ENCODE measurements at places on chromosomes 5 and 9.
A peak's percentile ranks its signal among the peaks of the same experiment; 100 is the strongest.

- DNase-seq = no peak
Measured at GRCh38 chr9:794386-794785, 47.1 kb upstream of the DMRT1 start.

DNA sequence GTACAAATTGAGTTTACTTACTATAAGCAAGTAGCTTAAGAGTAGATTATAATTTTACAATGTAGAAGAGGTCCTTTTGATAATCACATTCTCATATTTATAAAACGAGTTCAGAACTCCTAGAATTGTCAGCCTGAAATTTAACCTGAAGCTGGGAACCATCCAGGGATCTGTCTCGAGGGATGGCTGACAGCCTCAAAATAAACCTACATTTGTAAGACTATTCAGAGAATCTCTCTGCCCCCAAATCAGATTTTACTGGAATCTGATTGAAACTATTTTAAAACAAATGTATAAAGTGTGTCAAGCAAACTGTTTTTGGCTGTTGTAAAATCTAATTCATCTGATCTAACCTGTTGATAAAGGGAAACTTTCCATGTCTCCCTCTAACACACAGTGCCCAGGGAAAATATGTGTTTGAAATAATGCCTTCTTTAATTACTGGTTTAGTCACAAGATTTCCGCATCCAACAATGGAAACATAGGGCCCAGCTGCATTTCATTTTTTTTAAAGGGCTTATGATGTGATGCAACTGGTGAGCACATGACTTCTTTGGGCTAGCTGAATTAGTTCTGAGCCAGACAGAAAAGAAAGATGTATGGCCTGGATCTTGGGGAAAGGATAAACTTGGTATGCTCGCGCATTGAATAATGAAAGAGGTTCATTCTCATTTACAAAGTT, 30.3 kb downstream of the SLC25A46 start:
- no peak for DNase-seq

DNA sequence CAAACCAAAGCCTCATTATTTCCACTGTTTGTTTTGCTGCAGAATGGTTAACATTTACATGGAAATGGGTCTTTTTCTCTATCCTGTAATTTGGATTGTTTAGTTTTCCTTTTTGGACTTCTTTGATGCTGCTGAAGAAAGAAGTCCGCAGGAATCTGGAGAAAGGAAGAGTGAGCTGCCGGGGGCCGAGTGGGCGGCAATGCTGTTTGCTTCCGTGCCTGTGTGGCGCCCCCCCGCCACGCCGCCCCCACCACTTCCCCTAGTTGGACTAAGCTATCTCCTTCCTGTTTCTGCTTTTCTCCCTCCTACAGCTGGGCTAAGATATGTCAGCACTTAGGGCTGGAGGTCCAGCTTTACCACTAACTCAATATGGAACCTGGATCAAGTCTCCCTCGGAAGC, 39.7 kb downstream of the ACTL7B start:
- no peak for DNase-seq

- DNase-seq = no peak
Measured at GRCh38 chr9:12903316-12903715, 128.5 kb downstream of the LURAP1L start.

- DNase-seq = no peak
Measured at GRCh38 chr9:124562328-124562727, 55.1 kb upstream of the NR5A1 start.

DNA sequence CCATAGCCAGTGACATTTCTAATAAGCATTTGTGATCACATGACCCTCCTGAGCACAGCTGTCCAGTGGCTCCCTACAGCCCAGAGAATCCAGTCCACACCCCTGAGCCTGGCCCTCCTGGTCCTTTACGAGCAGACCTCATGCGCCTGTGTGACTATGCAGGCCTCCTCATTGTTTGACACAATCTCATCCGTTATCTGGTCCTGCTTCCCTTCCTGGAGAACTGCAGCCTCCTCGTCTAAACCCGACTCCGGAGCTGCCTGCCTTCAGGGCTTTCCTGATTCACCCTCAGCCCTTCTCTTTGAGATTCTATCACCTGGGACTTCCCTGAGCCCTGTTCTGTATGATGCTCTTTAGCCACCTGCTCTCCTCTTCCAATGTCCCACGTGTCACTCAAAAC, 79.7 kb downstream of the GPR21 start:
- DNase-seq = no peak

GRCh38 chr9:88694625-88695024, 159.6 kb downstream of the NXNL2 start:
- no peak for DNase-seq

- no peak for DNase-seq
Measured at GRCh38 chr9:93052791-93053540, 5.5 kb upstream of the SUSD3 start.

DNA sequence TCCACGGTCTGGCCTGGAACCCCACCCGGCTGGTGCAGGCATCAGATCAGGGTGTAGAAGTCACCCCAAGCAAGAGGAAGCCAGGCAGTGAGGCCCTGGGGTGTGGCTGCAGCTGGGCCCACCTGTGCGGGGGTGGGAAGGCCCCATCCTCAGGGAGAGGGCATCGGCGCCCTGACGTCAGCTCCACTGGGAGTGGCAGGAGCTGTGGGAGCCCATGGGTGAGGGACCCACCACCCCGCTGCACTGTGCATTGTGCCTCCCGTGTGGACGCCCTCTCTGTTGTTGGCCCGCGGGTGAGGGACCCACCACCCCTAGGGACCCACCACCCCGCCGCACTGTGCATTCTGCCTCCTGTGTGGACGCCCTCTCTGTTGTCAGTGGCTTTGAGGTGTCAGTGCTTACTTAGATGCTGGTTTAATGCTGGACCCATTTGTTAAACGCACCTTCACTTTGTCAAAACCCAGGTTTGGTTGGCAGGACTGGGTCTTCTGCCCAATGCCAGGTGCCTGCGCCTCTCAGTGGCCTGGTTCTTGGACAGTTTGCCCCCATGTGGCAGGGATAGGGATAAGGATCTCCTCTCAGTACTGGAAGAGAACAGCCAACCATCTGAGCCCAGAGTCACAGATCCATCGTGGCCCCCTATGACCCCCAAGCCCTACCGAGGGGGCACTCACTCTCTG, 6.9 kb upstream of the EXOC3 start:
- DNase-seq = no peak

- no peak for DNase-seq
Measured at GRCh38 chr9:81804306-81804705, 115.0 kb upstream of the TLE1 start.

DNA sequence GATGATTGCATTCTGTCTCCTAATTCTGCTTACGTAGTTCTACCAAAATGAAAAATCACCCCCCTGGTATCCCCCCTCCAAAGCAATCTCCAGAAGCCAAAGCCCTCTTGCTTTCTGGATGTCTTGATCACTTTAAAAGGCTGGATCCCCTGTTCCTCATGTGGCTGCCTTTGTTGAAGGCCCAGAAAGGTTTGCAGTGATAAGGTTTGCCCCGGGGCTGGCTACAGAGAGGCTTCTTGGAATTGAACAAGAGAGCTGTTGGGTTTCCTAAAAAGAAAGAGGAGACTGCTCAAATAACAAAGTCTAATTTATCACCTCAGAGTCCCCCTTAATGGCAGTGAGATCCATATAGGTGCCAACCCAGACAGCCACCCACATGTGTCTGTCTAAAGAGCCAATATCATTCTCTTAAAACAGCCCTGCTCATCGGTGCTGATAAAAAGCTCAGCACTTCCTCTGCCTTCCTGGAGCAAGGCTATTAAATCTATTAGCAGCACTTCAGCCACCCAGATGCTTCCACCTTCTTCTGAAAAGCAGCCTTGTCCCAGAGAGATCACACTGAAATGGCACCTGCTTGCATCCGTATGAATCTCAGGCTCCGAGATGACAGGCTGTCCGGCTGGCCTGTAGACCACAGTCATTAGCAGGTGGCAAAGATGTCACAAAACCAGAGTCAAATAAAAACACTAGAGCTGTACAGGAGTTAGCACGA, 70.9 kb downstream of the TEX10 start:
- DNase-seq = no peak

DNA sequence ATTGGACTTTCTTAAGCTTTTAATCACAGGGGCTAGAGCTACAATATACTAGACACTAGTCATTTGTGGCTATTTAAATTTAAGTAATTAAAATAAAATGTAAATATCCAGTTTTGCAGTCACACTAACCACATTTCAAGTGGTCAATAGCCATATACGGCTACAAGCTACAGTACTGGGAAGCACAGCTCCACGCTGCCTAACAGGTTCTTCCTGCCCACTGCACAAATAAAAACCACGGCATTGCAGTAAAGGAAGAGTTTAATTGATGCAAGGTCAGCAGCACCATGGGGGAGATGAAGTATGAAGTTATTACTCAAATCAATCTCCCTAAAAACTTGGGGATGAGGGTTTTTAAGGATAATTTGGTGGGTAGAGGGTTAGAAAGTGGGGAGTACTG, 134.1 kb downstream of the LURAP1L start:
- no peak for DNase-seq

- peak; percentile 15 for DNase-seq
Measured at GRCh38 chr9:14316602-14317300, 2.8 kb upstream of the NFIB start.

GRCh38 chr9:86529496-86530275, 175.5 kb upstream of the TUT7 start:
- DNase-seq = no peak

GRCh38 chr5:135139381-135140134, 105.5 kb upstream of the PITX1 start:
- no peak for DNase-seq

DNA sequence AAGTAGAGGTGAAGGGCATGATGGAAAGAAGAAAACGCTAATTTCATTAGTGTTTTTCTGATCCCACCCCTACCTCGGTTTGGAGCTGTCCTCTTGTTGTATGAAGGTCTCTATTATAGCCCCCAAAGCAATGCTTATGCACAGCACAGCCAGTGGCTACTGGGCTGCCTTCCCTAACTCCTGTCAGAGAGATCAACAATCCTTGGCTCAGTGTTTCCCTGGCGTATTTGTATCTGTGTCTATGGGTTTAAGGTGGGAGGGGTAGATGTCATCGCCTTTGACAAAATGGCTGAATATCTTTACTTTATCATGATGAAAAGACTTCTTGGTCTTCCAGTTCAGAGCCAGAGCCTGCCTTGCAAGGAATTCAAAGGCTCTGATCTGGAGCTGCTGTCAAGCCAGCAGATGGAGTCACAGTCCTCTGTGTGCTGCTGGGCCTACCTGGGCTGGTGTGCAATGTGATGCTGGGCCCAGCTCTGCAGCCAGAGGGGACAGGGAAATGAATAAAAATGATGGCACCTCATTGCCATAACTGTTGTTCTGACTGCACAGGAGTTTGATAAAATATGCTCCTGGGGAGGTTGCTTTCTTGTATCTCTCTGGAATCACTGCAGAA, 20.1 kb upstream of the HSPA9 start:
- DNase-seq = peak; percentile 18

- no peak for DNase-seq
Measured at GRCh38 chr9:128218172-128218517, 15.0 kb downstream of the DNM1 start.

- DNase-seq = no peak
Measured at GRCh38 chr5:53041071-53041692, 52.0 kb downstream of the ITGA2 start.

DNA sequence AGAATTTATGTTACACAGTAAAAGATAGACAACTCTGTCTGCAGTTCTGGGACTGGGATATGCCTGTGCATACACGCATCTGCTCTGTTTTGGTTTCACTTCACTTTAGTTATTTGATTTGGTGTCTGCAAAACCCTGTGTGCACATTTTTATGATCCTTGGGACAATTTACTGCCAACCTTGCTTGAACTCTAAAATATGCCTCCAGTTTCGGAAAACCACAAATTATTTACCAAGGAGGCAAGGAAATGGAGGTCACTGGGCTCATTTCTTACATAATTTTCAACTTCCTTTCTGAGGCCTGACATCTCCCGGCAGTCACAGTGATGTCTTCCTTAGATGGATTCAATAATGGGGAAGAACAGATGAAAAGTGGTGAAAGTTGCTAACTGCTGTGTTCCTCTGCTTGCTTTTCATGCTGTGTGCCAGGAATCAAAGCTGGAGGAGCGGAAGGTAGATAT, 61.2 kb upstream of the TAF11L2 start:
- no peak for DNase-seq

- DNase-seq = no peak
Measured at GRCh38 chr5:166505544-166505943, 1785.9 kb upstream of the WWC1 start.

DNA sequence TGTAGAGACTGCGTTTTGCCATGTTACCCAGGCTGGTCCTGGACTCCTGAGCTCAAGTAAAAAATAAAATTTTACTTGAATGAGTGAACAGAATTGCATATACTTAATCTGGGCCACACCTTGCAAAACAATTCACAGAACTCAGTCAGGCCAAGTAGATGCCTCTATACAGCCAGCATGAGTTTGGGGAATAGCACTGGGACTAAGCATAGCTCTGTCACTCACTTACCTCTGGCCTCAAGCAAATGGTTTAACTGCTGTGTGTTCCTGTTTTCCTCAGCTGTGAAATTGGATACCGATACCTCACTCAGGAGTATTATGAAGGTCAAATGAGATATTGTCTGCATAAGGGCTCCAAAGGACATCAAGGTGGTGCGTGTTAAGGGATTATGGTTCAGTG, 10.9 kb upstream of the FRMPD1 start:
- no peak for DNase-seq

GRCh38 chr5:143248822-143249579, 154.5 kb downstream of the NR3C1 start:
- DNase-seq = no peak

GRCh38 chr5:75059912-75060545, 7.7 kb upstream of the GCNT4 start:
- no peak for DNase-seq

DNA sequence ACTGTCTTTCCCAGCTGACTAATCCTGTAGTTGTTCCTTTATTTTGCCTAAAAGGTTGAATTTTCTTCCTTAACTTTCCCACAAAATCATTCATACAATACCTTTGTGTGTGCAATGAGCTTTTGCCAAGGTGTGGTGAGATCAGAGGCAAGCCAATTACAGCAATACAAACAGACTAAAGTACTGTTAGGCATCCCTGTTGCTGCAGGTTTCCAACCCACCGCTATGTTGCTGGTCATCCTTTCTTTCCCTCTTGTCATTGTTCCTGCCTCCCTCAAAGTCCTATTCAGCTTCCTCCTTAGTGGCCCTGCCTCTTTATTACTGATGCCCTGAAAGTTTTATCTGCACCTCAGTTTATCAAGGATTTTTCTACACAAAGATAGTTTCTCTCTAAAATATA, 22.1 kb downstream of the ITGA2 start:
- peak; percentile 16 for DNase-seq

GRCh38 chr9:99361817-99362216, 139.7 kb downstream of the SEC61B start:
- no peak for DNase-seq

GRCh38 chr5:33523208-33523771, 82.5 kb downstream of the TARS1 start:
- no peak for DNase-seq
